Stomach (tissue), 19 donors: ENCODE measurements at places on chromosomes 6 and 20.

GRCh38 chr6:35181933-35182612 lies 31.7 kb upstream of the SCUBE3 start:
- H3K4me1 ChIP-seq, result peaks cover 17% of the 10 kb centered on the region
- no peaks in the 10 kb centered on the region for H3K27me3 ChIP-seq
- no peaks in the 10 kb centered on the region for H3K36me3 ChIP-seq
- DNase-seq, result peak; percentile 45

- H3K27ac ChIP-seq, result peak overlapping the region; percentile 94
- DNase-seq, result peak; percentile 72
- H3K27me3 ChIP-seq, result no peaks in the 10 kb centered on the region
- peak overlapping the region; percentile 93 for H3K4me3 ChIP-seq
Observed at GRCh38 chr20:50729901-50730764, 1.2 kb upstream of the PARD6B start.

DNA sequence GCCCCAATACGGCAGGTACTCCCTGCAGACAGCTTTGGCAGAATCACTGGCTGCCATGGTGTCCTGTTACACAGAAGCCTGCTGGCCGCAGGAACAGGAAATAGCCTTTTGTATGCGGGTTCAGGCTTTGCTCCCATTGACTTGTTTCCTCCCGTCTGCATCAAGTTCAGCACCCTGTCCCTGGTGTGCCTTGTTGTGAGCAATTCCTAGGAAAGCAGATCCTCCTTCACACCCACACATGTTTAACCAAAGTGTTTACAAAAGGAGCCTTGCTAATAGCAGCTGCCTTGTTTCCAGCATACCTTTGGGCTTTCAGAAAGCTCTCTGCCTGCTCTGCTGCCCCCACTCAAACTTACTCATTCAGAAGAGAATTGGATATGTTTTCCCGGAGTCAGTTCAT lies 127.2 kb upstream of the SUPT3H start:
- H3K36me3 ChIP-seq, result no peaks in the 10 kb centered on the region
- H3K4me1 ChIP-seq, result peaks cover 11% of the 10 kb centered on the region
- peak; percentile 53 for DNase-seq

GRCh38 chr6:109456710-109457561 lies 1.4 kb upstream of the MICAL1 start:
- peaks cover 19% of the 10 kb centered on the region for H3K36me3 ChIP-seq
- peak overlapping the region; percentile 89 for H3K27ac ChIP-seq
- DNase-seq, result peak; percentile 70
- H3K4me1 ChIP-seq, result peaks cover 38% of the 10 kb centered on the region

- no peak overlapping the region for H3K27ac ChIP-seq
- H3K4me3 ChIP-seq, result no peak overlapping the region
- no peaks in the 10 kb centered on the region for H3K36me3 ChIP-seq
- no peaks in the 10 kb centered on the region for H3K27me3 ChIP-seq
- no peak for DNase-seq
Observed at GRCh38 chr6:43909474-43910148, 139.6 kb downstream of the VEGFA start.

GRCh38 chr6:6148192-6148815 lies 141.6 kb upstream of the NRN1 start:
- peaks cover 7% of the 10 kb centered on the region for H3K27me3 ChIP-seq
- no peaks in the 10 kb centered on the region for H3K4me1 ChIP-seq
- no peaks in the 10 kb centered on the region for H3K36me3 ChIP-seq
- H3K4me3 ChIP-seq, result no peak overlapping the region
